ENCODE measurements at places on chromosomes 3 and 15.

- DNase-seq, result no peak
Observed at GRCh38 chr15:92951800-92952457, 51.8 kb downstream of the CHD2 start.

DNA sequence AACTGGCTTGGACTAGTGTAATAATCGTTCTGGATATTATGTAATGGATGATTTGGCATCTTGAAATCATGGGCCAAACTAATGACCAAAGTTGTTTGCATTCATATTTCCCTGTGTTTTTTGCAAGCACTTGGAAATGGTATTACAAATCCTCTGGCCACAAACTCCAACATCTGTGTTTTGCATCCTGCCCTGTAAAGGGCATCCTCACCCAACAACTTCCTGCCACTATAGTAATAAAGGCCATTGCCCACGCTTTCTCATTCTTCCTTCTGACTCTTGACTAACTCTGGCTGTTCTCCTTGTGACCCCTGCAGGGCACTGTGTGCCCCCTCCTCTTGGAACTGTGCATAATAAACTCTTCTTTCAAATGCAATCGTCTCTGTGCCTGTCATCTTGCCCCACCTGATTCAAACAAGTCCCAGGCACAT, 25.4 kb upstream of the PSMD6 start:
- no peak for DNase-seq

GRCh38 chr15:70518201-70519003, 245.0 kb downstream of the UACA start:
- no peak for DNase-seq

DNA sequence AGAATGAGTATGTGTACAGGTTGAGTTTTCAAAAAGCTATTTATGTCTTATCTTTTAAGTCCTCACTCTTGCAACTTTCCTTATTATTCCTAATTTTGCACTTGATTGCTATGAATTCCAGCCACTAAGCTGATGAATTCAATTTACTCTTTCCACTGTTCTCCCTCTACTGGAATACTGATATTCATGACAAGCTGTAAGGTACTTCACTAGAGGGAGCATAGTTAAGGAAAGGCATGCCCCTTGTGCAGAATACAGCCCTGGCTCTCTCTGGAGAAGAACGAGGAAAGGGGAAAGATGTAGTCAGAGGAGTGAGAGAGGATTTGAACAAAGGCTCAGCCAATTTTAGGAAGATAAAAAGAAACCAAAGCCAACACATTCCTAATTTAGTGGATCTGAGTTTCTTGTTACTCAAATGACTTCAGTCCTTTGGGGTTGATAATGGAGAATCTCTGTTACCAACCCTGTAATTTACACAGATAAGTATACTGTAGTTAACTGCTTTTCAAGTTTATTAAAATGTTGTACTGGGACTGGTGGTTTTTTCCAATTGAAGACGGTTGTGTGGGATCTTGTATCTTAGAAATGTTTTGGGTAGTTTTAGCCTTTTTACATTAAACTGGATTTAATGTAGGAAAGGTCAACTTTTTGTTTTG, 4.0 kb downstream of the SCAANT1 start:
- no peak for DNase-seq

- DNase-seq, result no peak
Observed at GRCh38 chr3:123476967-123477750, 28.3 kb upstream of the ADCY5 start.

DNA sequence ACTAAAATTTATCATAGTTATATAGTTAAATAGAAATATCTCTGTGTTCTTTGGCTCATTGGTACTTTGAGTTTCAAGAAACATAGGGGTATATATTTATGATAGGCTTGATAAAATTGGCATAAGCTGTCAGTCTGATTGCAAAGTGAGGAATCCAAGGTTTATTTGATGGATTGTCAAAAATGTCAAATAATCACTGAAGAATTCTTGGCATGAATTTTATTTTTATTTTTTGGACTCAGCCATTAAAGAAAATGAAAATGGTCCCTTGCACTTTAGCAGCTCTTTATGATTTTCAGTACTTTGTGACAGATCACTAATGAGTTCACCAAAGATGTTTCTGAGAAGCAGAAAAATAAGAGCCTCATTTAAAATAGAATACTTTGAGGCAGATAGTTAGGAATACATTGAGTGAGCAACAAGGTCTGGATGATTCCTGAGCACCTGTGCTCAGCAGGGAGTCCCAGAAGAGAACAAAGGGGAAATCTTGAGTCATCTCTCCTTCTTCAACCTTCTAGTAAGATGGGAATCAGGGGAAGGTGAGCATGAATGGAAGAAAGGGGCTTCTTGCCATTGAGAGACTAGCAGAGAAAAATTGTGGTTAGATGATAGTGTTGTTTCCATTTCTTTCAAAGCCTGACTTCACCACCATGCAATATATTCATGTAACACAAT, 85.3 kb upstream of the VEPH1 start:
- no peak for DNase-seq

- no peak for DNase-seq
Observed at GRCh38 chr3:50215529-50215928, 10.5 kb downstream of the SLC38A3 start.

DNA sequence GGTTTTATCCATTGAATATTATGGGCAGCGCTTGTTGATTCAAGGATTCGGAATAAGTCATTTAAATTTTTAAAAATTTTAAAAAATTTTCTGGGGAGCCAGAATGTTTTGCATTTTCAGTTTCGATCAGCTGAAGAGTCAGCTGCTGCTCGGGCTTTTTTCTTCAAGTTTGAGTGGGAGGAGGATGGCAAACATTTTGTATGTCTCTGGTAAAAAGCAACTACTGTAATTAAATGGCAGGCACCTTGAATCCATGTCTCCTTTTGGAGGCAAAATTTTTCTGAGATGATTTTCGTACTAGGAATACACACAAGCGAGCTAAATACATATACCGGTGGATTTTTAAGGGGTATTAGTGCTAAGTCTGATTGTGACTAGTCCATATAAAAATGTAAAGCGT, 612 bp downstream of the C3orf38 start:
- peak; percentile 1 for DNase-seq

DNA sequence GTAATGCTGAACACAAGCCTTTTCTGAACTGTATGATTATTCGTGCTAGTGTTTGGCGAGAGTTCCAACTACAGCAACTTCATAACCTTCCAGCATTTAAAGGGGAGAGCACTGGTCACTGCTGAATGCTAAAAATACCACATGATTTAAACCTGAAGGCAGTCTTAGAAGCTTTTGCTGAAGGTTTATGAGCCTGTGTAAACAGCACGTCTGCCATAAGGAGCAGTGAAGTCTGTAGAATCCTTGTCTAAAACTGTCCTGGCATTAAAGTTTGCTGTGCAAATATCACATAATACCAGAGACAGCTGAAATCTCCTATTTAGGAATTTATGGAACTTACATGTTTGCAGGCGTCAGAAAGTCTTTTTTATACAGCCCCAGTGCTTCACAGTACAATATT, 5.9 kb downstream of the SATB1 start:
- no peak for DNase-seq

DNA sequence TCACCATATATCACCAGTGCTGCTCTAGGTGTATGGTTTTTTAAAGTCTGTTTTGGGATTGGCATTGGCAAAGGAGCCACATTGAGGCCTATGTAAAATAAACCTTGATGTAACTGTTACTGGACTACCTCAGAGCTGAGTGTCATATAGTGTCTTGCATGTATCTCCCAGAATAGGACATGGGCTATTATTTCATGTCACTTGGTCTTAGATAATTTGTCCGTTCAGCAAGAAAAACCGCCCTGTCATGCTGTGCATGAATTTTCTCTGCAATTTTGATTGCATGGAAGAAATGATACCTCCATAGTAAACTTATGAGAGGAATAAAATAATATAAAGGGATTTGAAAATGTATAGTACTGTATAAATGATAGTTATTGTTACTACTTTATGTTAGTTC, 59.6 kb downstream of the RNF13 start:
- no peak for DNase-seq

- no peak for DNase-seq
Observed at GRCh38 chr3:192863091-192863420, 54.6 kb downstream of the MB21D2 start.

GRCh38 chr3:31581660-31582059, 48.9 kb downstream of the STT3B start:
- DNase-seq, result no peak

- no peak for DNase-seq
Observed at GRCh38 chr3:69764861-69765260, 25.6 kb downstream of the MITF start.

GRCh38 chr15:84588053-84588874, 12.5 kb upstream of the ZSCAN2 start:
- peak; percentile 60 for DNase-seq

- no peak for DNase-seq
Observed at GRCh38 chr3:143628971-143629370, 219.3 kb downstream of the SLC9A9 start.

DNA sequence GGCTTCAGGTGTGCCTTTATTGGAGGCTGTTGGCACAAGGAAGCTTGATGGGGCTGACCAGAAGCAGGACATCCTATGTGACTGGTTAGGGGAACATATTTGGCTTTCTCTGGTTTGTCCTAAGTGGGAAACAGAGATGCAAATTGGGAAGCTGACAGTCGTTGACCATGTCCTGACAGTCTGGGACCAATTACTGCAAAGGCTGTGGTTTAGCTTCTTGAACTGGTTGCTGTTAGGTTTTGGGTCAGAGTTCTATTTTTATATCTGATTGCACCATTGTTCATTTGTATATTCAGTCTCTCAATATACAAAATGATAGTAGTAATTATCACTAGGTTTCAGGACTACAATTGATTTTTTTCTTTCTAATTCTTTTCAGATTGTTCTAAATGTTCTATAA, 36.8 kb downstream of the SNTN start:
- no peak for DNase-seq

DNA sequence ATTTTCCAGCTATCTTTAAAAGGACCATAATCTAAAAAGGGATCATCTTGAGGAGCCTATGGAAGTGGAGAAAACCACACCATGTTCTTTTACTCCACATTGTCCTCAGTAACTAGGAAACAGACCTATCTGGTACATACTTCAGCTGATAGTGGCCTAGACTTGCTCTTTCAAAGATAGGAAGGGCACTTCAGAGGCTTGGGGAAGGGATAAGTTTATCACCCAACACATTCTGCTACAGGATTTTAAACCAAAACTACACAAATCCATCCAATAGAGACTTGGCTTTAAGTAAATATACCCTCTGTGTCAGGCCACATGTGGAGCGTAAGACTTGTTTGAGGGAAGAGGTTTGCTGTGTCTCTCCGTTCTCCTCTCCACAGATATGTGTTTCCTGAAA, 35.4 kb downstream of the CP start:
- DNase-seq, result no peak

DNA sequence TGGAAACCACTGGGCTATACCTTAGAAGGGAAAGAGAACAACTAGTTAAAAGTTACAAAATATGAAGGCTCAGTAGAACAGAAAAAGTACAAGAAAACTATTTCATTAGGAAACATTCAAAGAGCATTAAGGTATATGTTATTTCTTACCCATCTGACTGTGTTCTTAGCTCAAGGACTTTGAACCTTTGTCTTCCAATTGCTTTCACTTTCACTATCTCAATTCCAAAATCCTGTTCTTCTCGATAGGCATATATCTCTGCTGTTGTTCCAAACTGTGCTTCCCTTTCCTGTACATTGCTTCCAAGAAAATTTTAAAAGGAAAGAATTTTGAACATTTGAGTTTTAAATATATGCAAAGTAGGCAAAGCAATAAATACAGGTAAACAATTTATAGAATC, 6.9 kb downstream of the CRBN start:
- no peak for DNase-seq

GRCh38 chr15:68208636-68209240, 3.6 kb upstream of the CALML4 start:
- no peak for DNase-seq

- DNase-seq, result no peak
Observed at GRCh38 chr3:45124352-45124751, 21.8 kb downstream of the CDCP1 start.

DNA sequence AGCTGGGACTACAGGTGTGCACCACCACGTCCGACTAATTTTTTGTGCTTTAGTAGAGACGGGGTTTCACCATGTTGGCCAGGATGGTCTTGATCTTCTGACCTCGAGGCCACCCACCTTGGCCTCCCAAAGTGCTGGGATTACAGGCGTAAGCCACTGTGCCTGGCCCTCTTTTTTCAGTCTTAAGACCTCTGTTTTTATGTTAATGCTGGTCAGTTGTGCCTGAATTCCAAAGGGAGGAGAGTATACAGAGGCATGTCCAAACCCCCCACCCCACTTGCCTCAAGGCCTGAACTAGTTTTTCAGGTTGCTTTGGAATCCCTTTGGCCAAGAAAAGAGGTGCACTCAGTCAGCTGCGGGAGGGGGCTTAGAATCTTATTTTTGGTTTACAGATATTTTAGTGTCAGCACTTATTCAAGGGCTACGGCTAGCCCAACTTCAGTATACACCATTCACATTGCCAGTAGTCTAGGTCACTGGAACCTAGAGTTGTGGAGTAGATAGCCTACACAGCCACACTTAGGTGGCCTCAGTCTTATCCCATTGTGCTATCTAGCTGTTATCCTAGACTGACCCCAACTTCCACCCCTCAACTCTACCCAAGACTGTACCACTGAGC, 128.0 kb upstream of the TPM1 start:
- DNase-seq, result no peak

DNA sequence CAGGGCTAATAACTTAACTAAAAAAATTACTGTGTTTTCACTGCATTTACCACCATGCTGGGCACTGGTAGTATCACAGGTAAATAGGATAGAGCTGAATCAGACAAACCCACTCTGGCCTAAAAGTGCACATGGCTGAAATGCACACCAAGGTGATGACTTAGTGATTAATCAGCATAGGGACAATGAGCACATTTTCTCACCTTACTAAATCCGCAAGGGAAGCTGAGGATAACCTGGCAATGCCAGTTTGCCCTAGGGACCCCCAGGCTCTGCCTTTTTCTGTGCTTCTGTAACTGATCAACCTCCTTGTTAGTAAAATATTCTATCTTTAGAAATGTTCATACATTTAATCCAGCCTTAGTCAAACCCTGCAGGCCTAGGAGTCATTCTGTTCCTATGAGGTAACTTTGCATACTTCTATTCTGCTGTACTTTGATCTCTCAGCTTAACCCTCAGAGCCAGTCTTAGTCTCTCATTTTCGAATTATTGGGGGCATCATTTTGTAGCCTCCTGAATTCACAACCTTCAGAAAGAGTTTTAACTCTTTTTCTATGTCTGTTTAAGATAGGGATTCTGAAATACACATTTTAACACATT, 562.9 kb upstream of the KCNMB2 start:
- DNase-seq, result no peak

- DNase-seq, result no peak
Observed at GRCh38 chr3:72903004-72903403, 15.2 kb downstream of the GXYLT2 start.

GRCh38 chr15:69727121-69727924, 274.7 kb downstream of the RPLP1 start:
- no peak for DNase-seq

DNA sequence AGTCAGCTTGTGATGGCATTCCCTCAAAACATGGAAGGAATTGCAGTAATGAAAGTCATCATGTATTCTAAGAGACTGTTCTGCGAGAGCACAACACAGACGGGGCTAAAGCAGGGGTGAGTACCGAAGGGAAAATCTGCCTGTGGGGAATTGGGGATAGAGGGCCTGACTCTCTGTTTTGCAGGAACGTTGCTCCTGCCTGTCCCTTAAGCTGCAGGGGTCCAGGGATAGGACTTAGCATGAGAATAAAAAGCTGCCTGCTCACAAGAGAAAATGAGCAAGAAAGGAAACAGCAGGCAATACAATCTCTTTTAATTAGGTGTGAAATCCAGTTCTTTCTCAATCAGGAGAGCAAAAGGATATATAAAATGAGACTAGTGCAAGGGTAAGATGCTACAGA, 62.2 kb downstream of the TIGIT start:
- no peak for DNase-seq

- DNase-seq, result peak; percentile 27
Observed at GRCh38 chr3:56424336-56424735, 43.9 kb downstream of the ERC2 start.
